ENCODE measurements at places on chromosomes 4 and X. TPM values are rescaled to one million over a fixed set of nuclear protein-coding genes. Genes with fewer than 3 reads are reported as not detected.

DMRTC1 gene
- total RNA-seq: not detected

MAOA gene
- total RNA-seq: 171 TPM

STAP1 gene
- total RNA-seq: 1.5 TPM

DDIT4L gene
- total RNA-seq: not detected

GPM6B gene
- total RNA-seq: 2.7 TPM

CLCN5 gene
- 14.9 TPM for total RNA-seq

PNMA6F gene
- total RNA-seq: not detected

CT45A10 gene
- total RNA-seq: not detected

EDA2R gene
- total RNA-seq: 0.80 TPM

CXCL10 gene
- not detected for total RNA-seq

DNA sequence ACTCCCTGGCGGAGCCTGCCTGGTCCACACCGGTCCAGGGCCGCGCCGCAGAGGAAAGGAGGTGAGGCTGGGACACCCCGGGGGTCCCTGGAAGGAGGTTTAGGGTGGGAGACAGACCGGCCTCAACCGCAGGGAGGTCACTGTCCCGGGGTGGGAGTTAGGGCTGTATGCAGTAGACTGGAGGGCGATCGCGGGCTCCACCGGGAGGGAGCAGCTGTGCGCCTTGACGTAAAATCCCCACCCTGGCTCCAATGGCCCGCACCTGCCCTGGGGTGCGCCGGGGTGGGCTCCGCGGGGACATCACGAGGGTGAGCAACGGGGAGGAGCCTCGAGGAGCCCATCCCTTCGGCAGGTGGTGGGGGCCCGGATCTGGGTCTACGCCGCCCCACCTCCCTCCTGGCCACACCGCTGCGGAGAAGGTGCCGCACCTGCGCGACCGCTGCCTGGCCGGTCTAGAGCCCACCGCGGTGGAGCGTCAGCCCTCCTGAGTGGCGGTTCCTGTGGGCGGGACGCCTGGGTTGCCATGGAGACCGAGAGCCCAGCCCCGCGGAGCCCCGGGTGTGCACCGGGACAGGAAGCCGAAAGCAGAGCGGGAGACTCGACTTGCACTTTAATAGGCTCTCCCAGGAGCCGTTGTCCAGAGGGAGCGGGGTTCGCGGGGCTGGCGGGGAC is 105.1 kb downstream of the ADRA2C start:
- no peak overlapping the region for H3K4me3 ChIP-seq
- peaks cover 4% of the 10 kb centered on the region for H3K27me3 ChIP-seq
- H3K27ac ChIP-seq: no peak overlapping the region
- no peaks in the 10 kb centered on the region for H3K4me1 ChIP-seq
- DNase-seq: peak; percentile 46

DNA sequence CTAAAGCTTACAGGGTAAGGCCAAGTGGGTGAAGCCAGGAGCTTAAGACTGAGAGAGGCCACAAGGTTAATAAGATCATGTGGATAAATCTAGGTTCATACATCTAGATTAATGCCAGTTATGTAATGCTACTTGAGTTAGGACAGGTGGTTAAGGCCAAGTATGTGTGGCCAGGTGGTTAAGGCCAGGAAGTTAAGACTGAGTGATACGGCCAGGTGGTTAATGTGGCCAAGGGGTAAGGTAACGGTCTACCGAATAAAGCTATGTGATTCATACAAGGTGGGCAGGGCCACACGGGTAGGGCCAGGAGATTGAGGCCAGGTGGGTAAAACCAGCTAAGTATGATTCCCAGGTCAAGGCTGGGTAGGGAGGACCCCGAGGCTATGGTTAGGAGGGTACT is 223.0 kb downstream of the TACR3 start:
- no peak overlapping the region for H3K4me3 ChIP-seq
- no peaks in the 10 kb centered on the region for H3K27me3 ChIP-seq
- H3K27ac ChIP-seq: no peak overlapping the region
- no peaks in the 10 kb centered on the region for H3K4me1 ChIP-seq
- no peaks in the 10 kb centered on the region for H3K36me3 ChIP-seq

GRCh38 chrX:71533851-71534561 is 1.1 kb downstream of the OGT start:
- DNase-seq: peak; percentile 35
- H3K36me3 ChIP-seq: no peaks in the 10 kb centered on the region
- peak overlapping the region; percentile 77 for H3K4me3 ChIP-seq
- H3K27me3 ChIP-seq: no peaks in the 10 kb centered on the region
- H3K4me1 ChIP-seq: peaks cover 5% of the 10 kb centered on the region

GRCh38 chr4:25651682-25652081 is 4.0 kb upstream of the SLC34A2 start:
- H3K4me3 ChIP-seq: no peak overlapping the region
- no peaks in the 10 kb centered on the region for H3K4me1 ChIP-seq
- H3K36me3 ChIP-seq: no peaks in the 10 kb centered on the region
- H3K27ac ChIP-seq: no peak overlapping the region

GRCh38 chr4:127224556-127224955 is 408.2 kb upstream of the INTU start:
- no peak overlapping the region for H3K4me3 ChIP-seq
- no peaks in the 10 kb centered on the region for H3K36me3 ChIP-seq
- no peak for DNase-seq
- H3K4me1 ChIP-seq: no peaks in the 10 kb centered on the region
- H3K27ac ChIP-seq: no peak overlapping the region

GRCh38 chr4:26094911-26095310 is 180.9 kb downstream of the SMIM20 start:
- no peaks in the 10 kb centered on the region for H3K4me1 ChIP-seq
- H3K4me3 ChIP-seq: no peak overlapping the region
- no peaks in the 10 kb centered on the region for H3K36me3 ChIP-seq
- H3K27ac ChIP-seq: no peak overlapping the region

DNA sequence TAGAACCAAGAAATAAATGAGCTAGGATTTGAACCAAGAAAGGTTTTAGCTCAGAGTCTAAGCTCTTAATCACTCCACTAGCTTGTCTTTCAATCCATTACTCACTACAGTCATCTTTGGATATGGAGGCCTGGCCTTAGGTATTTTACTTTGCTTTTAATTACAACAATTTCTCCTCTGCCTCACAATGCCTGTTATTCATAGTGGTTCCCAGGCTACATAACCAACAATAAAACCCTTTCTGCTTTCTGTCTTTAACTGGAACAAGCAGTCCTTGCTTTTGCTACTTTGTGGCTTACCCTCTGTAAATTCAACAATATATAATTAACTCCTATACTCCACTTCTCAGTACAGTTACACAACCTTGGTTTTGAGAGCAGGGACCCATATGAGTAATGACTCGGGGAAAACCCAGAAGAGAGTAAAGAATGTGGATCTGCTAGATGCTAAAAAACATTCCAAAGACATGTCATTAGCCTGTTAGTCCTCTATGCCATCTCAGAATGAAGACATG is 94.7 kb upstream of the NAP1L5 start:
- H3K4me1 ChIP-seq: no peaks in the 10 kb centered on the region
- no peaks in the 10 kb centered on the region for H3K36me3 ChIP-seq
- no peaks in the 10 kb centered on the region for H3K27me3 ChIP-seq
- no peak for DNase-seq

GRCh38 chr4:38024206-38024509 is 64.0 kb downstream of the PTTG2 start:
- peaks cover 2% of the 10 kb centered on the region for H3K36me3 ChIP-seq
- no peak overlapping the region for H3K27ac ChIP-seq
- H3K4me3 ChIP-seq: no peak overlapping the region
- DNase-seq: no peak

DNA sequence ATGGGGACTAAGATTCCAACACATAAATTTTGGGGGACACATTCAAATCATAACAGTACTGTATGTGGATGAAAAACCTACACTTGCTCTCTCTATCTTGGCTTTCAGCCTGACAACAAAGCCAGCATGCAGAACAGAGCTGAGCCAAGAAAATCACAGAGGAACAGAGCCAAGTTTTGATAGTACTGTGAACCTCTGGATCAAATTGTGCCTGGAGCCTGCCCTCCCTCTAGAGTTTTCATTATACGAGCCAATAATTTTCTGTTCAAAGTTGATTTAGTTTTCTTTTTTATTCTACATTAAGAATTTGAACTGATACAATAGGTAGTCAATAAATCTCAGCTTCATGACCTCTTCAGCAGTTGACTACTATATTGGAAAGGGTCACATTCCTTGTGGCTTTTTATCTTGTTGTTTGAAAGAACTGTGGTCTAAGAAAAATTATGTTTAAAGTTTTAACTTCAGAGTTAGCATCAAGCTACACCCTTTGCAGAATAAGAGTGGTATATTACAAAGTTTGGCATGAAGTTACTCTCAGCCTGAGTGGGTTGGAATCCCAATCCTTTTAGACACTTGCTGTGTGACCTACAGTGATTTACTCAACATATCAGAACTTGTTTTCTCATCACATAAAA is 31.1 kb downstream of the GRID2 start:
- no peaks in the 10 kb centered on the region for H3K27me3 ChIP-seq
- no peak for DNase-seq
- no peaks in the 10 kb centered on the region for H3K4me1 ChIP-seq
- H3K4me3 ChIP-seq: no peak overlapping the region
- H3K27ac ChIP-seq: no peak overlapping the region

DNA sequence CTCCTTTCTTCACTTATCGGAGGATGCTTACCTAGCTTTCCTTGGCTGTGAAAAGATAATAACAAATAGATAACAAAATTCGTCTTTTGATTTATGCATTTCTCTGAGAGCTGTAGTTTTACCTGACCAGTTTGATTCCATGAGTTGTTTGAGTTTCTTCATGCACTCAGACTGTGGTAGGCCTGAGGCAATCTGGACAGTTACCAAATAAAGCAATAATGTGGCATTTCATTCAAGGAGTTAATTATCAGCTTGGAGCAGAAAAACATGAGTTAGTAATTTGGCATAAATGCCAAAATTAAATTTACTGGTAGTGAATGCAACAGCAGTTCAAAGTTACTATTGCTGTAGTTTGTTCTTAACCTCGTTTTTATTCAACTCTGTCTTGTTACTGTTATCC is 53.5 kb downstream of the FABP2 start:
- H3K4me3 ChIP-seq: no peak overlapping the region
- H3K4me1 ChIP-seq: no peaks in the 10 kb centered on the region
- peaks cover 60% of the 10 kb centered on the region for H3K36me3 ChIP-seq
- no peaks in the 10 kb centered on the region for H3K27me3 ChIP-seq
- no peak for DNase-seq

DNA sequence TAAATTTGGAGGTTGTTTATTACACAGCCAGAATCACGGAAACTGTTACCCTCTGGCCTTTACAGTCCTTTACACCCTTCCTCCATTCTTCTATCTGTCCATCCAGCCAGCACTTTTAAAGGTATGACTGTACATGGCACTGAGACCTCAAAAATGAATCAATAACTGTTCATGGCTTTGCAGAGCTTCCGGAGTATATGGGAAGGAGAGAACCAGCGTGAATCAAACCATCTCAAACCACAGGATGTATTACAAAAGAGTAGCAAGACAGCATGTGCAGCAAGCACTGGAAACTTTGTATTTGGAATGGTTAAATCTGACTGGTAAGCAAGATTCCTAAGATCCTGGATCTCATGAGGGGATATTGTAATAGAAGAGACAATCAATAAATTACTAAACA is 228.5 kb upstream of the CASK start:
- DNase-seq: no peak
- no peak overlapping the region for H3K27ac ChIP-seq
- no peaks in the 10 kb centered on the region for H3K27me3 ChIP-seq
- H3K4me1 ChIP-seq: no peaks in the 10 kb centered on the region
- H3K36me3 ChIP-seq: no peaks in the 10 kb centered on the region

DNA sequence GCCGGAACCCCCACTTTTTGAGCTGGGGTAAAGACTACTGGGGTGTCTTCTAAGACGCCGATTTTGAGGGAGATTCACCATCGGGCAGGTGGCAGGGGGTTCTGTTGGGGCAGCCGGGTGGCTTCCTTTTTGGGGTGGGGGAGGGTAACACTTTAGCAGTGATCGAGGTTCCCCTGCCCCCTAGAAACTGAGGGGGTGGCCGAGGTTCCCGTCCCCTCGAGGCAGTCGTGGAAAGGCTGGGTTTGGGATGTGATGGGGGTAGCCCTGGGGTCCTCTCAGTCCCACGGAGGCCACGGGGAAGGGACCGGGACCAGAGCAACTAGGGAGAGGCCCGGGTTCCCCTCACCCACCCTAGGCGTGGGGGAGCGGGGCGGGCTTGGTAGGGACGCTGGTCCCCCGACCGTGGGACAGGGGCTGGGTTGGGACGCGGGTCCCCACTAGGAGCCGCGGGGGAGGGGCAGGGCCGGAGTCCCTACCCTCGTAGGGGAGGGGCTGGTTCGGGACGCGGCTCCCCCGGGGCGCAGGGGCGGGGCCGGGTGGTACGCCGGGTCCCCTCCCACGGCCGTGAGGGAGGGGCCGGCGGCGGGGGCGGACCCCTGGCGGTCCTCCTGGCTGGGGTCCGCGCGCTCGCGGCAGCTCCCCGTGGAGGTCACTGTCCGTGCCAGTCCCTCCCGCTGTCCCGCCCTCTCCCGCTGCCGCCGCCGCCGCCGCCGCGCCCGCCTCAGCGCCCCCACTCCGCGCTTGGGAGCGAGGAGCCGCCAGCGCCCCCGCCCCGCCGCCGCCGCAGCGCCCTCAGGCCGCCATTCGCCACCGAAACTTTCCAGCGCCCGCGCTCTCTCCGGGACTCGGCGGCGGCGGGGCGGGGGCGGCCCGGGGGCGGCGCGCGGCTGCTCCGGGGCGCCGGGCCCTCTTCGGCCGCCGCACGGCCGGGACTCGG is at the start of gene TBL1X:
TSS of gene TBL1X (plus strand) at position 624 of the 937 bp plus-strand sequence. CDS start 188,529 bp downstream, outside the sequence.
- H3K27me3 ChIP-seq: no peaks in the 10 kb centered on the region
- H3K27ac ChIP-seq: peak within 1 kb of the TSS; percentile 57
- peaks cover 16% of the 10 kb centered on the region for H3K4me1 ChIP-seq
- H3K4me3 ChIP-seq: peak within 1 kb of the TSS; percentile 59
- peak; percentile 48 for DNase-seq

- H3K27ac ChIP-seq: no peak overlapping the region
- H3K4me3 ChIP-seq: no peak overlapping the region
- no peaks in the 10 kb centered on the region for H3K36me3 ChIP-seq
- no peaks in the 10 kb centered on the region for H3K4me1 ChIP-seq
- no peak for DNase-seq
These were observed 79.7 kb upstream of the GNPDA2 start for GRCh38 chr4:44806071-44806470.

DNA sequence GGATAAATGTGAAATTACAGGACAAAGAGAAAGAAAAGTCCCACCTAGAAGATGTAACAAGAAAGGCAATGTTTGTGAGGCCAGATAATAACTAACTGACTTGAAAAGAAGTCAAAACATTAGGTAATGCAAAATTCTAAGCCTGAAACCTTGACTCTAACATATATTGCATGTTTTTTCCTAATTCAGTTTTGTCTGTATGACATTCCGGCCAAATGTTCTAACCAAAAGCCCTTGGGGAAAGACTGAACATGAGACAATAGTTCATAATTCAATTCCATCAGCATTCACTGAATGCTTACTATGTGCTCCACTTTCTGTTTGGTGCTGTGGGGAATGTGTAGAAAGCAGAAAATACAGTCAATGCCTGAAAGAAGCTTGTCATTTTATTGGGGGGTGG is 84.8 kb upstream of the PLAC1 start:
- no peaks in the 10 kb centered on the region for H3K4me1 ChIP-seq
- no peak overlapping the region for H3K27ac ChIP-seq
- DNase-seq: no peak
- H3K27me3 ChIP-seq: no peaks in the 10 kb centered on the region
- H3K4me3 ChIP-seq: no peak overlapping the region

- no peaks in the 10 kb centered on the region for H3K36me3 ChIP-seq
- H3K27me3 ChIP-seq: no peaks in the 10 kb centered on the region
- no peak for DNase-seq
- peak overlapping the region; percentile 49 for H3K27ac ChIP-seq
These were observed 33.1 kb downstream of the ENPEP start for GRCh38 chr4:110508827-110509710.

- no peak overlapping the region for H3K4me3 ChIP-seq
- H3K36me3 ChIP-seq: no peaks in the 10 kb centered on the region
- no peaks in the 10 kb centered on the region for H3K27me3 ChIP-seq
- no peak overlapping the region for H3K27ac ChIP-seq
- no peak for DNase-seq
These were observed 42.4 kb downstream of the PPP3CA start for GRCh38 chr4:101304916-101305315.

Data from Peyer's patch (tissue), 4 donors.